Stomach (tissue), 19 donors: ENCODE measurements at places on chromosomes 5 and 9. TPM values are rescaled to one million over a fixed set of nuclear protein-coding genes. Genes with fewer than 3 reads are reported as not detected.

GRCh38 chr9:93594041-93594756 is 17.8 kb downstream of the PHF2 start:
- no peak for DNase-seq

DNA sequence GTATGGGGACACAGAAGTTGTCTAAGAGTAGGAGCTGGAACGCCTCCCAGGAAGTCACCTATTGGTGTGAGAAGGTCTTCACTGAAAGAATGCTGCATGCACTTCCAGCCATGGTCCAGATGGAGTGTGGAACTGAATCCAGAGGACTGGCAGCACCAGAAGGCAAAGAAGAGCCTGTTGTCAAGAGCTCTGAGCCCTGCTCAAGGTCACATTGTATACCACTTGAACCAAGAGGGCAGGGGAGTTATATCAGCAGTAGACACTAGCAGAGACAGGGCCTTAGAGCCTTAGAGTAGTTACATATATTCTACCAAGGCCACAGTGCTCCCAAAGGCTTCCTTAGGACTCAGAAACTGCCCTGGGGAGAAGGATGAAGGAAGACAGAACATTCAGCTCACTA is 130.8 kb upstream of the POC5 start:
- DNase-seq, result no peak

DNA sequence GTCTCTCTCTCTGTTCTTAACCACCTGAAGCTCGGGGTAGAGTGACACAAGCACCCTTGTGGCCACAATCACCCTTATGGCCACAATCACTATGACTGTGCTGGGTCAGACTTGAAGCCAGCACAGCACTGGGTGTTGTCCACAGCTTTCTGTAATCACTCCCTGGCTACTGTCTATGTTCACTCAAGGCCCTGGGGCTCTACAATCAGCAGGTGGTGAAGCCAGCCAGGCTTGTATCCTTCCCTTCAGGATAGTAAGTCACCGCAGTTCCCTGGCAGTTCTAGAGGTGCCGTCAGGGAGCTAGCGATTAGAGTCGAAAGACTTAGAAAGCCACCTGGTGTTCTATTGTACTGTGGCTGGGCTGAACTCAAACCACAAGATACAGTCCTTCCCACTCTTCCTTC is 44.2 kb downstream of the GDA start:
- no peak for DNase-seq

DNA sequence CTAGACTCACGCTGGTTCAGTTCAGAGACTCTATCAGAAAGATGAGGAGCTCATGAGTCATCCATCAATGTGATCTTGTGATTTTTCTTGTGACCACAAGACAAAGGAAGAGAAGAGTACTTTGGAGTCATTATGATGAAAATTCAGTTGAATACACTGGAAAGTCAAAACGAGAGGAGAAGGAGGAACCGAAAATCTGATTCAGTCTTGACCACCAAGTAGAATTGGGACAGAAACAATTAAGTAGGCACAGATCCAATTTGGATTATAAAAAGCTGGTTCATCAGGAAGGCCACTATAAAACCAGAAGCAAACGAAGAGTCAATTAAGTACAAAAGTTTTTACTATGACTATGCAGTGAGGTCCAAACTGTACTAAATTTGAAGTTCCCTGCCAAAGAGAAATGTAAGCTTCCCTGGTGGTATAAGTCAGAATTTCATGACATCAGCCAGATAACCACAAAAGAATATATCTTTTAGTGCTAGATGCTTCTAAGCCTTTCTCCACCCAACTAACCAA is 90.9 kb downstream of the THBS4 start:
- DNase-seq, result no peak

GRCh38 chr5:10592601-10593000 is 28.7 kb downstream of the ANKRD33B start:
- no peak for DNase-seq

- DNase-seq, result no peak
Measured at GRCh38 chr9:114030364-114030763, 47.7 kb downstream of the AMBP start.

- DNase-seq, result peak; percentile 64
Measured at GRCh38 chr9:77575785-77576184, 72.3 kb downstream of the GNA14 start.

DNA sequence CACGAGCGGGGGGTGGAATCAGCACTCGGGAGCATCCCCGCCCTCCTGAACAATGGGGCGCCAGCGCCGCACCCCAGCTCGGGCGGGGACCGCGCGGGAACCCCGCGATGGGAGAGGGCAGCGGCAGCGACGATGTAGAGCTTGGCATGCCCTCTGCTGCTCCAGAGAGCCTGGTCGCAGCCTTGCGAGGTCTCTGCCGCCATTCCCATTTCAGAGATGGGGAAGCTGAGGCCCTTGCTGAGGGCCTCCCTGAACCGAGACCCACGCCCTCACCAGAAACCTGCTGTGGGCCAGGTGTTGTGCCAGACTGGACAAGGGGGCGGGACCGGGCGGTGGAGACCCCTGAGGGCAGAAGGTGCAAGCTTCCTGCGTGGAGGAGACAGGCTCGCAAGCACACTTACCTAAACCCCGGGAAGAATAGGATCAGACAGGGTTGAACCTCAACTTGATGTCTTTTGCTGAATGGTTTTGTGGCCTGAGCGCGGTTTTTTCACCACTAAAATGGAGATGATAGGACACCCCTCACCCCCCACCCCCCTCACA is 647 bp upstream of the MEGF9 start:
- DNase-seq, result no peak

DNA sequence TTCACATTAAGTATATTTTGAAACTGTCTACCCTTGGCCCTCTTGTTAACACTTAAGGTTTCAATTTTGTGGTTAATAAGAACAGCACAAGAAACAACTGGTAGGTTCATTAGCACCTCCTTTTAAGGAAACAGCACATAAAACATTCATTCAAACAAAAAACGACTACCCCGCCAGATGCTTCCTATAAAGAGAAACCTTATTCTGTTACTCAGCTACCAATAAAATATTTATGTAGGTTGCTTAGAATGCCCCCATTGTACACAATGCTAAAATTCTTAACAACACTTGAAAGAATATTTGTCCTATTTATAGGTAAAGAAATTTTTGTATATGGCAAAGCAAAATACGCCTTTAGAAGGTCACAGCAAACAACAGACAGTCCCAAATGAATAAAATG is 23.2 kb downstream of the CDK5RAP2 start:
- DNase-seq, result no peak

DNA sequence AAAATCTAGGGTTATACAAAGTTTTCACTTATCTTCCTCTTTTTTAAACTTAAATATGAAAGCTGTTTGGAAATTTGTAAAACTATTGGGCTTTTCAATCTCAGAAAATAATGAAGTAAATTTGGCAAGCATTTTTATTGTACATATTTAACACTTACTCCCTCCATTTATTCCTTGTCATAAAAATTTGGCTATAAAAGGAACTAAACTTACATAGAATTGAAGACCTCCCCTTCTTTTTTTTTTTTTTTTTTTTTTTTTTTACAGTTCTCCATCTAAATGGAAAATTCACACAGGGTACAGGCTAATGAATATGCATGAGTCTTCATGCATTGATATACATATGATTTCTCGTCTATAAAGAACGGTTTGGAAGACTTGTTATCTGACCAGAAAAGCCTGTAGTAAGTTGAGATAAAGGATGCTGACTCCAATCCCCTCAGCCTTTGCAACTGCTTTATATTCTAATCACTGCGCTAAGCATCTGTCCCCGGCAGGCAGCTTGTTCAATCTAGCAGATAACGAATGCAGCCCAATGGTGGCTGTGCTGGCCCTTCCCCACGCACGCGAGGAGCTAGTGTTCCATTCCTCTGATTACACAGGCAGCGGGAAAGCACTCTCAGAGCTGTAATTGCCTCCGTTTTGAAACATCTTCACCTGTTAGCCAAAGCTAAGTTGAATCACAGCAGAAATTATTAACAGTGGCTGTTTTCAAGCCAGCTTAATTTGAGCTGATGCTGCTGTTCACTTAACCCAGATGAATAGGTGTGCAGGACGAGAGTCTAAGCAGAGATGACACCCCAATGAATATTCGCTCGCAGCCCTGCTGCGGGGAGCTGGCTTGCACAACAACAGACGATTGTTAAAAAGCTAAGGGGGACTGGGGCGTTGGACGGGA is 453.8 kb upstream of the ZNF608 start:
- DNase-seq, result peak; percentile 29

Gene ALDOB
- 1.1 TPM for polyA plus RNA-seq

Gene CNTNAP3B
- 1.5 TPM for polyA plus RNA-seq
